ENCODE measurements at places on chromosomes 7 and 10.
A peak's percentile ranks its signal among the peaks of the same experiment; 100 is the strongest.

GRCh38 chr7:23107781-23108180, 2.2 kb downstream of the KLHL7 start:
- no peak for DNase-seq

GRCh38 chr10:132264306-132264950, 43.3 kb downstream of the STK32C start:
- no peak for DNase-seq

DNA sequence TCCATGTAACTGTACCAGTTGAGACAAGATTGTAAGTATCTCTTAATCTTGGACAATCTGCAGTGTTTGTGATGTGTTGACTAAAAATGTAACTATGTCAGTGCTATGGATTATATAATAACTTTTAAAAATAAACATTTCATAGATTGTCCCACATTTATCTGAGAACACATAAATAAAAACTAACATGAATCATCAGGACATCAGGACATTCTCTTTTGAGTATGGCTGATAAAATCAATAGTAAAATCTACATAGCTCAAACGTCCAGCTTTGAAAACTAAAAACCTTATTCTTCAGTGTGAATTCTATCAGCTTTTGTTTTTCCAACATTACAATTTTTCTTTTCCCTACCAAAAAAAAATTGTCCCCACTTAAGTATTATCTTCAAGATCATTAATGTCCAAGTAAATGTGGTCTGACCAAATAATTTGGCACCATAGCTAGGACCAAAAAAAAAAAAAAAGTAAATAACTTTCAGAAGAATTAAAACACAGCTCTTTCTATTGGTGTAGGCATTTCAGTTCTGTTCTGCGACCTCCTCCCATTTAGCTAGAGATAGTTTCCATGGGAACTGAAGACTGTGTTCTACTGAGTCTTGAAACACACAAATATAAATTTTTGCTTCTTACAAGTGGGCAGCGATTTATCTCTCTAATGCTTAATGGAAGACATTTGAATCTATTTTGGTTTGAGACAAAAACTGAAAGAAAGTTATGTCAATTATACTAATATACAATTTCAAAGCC, 123.0 kb upstream of the SGCE start:
- DNase-seq, result no peak

DNA sequence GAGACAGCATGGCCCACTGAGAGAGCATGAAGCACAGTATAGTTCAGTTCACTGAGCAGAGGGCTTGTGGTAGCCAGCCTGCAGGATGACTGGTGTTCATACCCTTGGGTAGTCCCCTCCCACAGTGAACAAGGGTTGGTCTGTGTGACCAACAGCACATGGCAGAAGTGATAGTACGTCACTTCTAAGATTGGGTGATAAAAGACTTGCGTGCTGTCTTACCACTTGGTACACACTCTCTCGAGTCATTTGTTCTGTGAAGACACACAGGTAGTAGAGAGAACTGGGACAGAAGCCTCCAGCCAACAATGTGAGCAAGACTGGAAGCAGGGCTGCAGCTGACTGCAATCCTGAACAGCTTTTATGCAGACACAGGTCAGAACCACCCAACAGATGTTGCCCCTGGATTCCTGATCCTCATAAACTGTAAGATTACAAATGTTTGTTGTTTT, 14.6 kb downstream of the EPC1 start:
- no peak for DNase-seq

- DNase-seq, result no peak
Observed at GRCh38 chr7:104950006-104950405, 64.0 kb upstream of the KMT2E start.

GRCh38 chr10:104274762-104275721, 6.1 kb downstream of the GSTO2 start:
- DNase-seq, result no peak

DNA sequence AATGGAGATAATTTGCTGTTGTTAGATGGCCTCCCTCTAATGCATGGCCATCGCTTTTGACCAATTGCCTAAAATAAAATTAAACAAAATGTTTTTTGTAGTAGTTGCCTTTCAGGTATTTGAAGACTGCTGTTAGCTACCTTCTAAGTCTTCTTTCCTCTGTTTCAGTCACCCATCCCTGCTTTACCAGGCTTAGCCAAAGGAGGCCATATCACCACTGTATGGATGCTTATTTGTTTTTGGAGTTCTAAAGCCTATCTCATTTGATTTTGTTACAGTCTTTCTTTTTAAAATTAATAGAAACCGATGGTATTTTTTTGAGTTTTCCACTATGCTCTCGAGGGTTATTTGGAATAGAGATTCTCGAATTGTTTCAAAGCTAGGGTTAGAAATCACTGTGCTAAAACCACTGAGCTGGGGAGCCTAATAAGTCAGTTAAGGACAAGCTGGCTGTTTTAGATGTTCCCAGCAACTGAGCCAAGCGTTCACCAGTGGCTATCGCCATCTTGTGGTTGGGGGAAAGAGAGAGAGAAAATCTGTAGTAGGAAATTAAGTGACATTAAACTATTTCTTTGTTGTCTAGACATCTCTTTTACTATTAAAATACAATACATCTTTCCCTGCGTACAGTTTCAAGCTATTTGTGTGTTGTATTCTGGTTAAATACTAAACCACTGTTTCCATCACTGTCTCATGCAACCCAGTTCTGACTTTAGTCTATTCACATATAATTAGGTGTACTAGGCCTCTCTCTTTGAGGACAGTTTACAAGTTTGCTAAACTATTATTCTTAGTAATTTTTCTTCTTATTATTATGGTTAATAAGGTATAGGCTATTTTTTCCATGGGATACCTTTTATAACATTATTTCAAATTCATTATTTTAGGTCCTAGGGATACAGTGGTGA, 52.2 kb downstream of the GPR158 start:
- DNase-seq, result no peak

DNA sequence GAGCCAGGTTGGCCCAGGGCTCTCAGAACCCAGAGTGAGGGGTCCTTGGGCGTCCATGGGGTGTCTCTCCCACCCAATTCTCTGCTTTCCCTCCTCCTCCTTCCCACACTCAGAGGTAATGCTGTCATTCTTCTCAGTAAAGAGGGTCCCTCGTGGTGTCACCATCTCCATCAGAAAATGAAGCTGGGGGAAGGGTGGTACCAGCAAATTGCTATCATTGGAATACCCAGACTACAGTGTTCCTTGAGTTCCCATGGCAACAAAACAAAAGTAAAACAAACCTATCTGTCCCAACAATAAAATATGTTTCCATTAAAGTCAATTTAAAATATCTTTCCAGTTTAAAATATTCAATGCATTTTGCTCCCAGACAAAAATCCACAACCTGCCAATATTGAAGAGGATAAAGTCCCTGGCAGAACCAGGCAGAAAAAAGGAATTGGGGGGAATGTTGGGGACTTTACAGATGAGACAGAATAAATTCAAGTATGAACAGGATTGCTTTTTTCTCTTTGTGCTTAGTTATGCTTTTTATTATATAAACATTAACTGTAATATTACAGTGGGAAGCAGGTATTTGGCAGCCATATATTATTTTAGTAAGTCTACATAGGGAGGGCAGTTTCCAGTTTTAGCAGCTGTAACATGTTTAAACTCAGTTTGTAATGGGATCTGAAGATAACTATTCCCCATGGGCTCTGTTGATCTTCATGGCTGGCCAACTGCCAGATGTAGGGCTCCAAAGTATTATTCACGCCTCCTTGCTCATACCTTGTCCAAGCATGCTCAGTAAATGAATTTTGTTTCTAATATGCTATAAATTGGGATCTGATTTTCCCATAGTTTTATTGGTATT, 182.1 kb downstream of the ARID5B start:
- peak; percentile 80 for DNase-seq

GRCh38 chr7:29806995-29807841, 910 bp downstream of the WIPF3 start:
- no peak for DNase-seq

DNA sequence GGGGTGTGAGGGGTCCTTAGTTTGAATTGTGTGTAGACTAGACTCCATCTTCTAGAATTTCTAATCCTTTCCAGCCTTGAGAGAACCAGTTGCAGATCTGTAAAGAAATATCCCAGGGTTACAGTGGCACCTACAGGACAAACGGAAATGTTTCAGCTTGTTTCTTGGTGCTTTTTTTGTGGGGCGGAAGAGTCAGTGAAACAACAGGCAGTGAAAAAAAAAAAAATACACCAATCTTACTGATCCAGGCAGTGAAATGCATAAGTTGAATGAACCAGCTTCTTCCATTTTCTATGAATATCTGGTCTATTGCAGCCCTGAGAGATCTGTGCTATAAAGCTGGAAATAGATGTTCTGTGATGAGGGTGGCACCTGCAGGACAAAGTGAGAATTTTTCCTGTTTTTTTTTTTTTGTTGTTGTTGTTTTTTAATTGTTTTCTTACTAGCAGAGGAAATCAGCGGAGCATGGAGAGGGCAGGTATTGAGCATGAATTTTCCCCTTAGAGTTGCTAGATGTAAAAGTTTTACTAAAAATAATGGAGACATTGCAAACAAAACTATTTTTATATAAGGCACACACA, 81.9 kb upstream of the DYNC1I1 start:
- peak; percentile 84 for DNase-seq

DNA sequence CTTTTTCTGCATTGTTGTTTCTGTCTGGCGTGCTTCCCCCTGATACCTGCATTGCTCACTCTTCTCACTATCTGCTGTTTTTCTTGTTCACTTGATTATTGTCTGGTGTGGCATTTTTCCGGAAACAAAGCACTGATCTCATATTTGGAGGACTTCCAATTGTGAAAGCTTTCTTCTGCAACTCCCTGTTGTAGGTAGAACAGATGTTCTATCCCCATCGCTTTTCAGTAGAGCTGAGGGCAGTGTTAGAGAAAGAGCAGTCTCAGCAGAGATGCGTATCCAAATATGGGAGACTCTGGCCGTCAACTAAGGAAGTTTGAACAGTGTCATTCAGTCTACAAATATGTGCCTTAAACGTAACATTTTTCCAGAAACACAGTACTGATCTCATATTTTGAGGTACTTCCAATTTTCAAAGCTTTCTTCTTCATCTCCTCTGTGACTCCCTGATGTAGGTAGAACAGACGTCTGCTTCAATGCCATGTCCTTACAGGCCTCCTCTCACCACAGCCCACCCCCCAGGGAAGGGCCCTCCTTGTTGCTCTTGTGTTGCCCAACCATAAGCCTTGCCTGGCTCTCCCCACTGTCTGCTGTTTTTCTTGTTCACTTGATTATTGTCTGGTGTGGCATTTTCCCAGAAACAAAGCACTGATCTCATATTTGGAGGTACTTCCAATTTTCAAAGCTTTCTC, 27.1 kb upstream of the GJD4 start:
- peak; percentile 5 for DNase-seq

DNA sequence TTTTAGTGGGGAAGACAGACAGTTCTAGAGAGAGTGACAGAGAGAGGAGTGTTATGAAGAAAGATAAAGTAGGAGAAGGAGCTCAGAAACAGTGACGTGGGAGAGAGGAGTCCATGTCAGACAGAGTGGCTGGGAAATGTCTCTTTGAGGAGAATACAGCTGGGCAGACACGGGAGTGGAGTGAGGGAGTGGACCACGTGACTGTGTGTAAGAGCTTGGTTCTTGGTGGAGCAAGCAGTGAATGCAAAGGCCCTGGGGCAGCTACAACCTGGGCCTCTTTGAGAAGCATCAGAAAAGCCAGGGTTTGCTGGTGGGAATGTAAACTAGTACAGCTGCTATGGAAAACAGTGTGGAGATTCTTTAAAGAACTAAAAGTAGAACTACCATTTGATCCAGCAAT, 11.9 kb upstream of the PLEKHS1 start:
- no peak for DNase-seq

GRCh38 chr10:29256586-29256985, 32.3 kb upstream of the LYZL1 start:
- DNase-seq, result no peak

GRCh38 chr7:107989618-107990373, 13.2 kb downstream of the LAMB1 start:
- DNase-seq, result no peak

- no peak for DNase-seq
Observed at GRCh38 chr7:149422914-149423301, 38.0 kb downstream of the ZNF777 start.

- no peak for DNase-seq
Observed at GRCh38 chr7:28102797-28103196, 77.8 kb downstream of the JAZF1 start.

- DNase-seq, result no peak
Observed at GRCh38 chr7:123075838-123076467, 80.5 kb upstream of the TAS2R16 start.

DNA sequence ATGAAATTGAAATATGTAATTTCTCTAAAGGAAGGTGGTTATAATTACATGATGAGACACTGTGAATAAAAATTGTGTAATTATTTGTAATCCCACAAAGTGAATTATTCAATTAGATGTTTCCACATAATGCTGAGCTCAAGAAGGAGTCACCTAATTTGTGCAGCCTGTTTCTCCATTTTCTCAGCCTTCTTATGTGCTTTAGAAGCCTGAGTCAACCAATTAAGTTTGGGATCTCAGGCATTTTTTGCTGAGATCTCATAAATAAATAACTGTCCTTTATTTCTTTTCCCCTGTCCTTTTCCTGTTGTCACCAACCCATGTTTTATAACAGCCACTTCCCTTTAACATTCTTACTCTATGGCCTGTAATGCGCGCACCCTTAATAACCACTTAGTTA, 506.5 kb upstream of the SEMA3D start:
- no peak for DNase-seq

DNA sequence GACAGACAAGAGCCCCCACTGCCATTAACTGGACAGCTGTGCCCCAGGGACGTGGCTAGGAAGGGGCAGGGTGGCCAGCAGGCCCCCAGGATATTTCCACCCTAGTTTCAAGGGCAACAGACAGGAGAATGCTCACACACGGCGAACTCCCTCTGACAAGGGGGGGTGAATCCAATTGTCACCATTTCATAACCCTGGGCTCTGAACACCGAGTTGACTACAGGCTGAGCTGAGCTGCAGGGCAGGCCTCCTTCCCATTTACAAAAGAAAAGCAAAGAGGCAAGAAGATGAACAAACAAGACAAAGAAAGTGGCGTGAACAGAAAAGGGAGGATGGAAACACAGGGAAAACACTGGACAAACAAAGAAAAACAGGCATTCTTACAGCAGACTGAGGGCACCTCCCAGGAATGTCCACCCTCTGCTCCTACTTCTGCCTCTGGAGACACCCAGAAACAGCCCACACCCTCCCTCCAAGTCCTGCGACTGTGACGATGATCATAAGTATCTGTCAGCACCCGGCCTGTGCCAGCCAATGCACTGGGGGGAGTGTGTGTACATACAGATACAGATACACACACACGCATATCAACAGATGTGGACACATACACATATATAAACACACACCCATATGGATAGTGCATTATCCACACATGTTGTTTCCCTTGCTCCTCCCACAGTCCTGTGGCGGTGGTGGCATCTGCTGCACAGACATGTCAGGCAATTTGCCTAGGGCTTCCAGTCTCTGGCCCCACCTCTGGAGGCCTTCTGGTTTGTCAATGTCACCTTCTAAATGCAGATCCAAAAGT, 66.2 kb downstream of the FAM53B start:
- peak; percentile 93 for DNase-seq

DNA sequence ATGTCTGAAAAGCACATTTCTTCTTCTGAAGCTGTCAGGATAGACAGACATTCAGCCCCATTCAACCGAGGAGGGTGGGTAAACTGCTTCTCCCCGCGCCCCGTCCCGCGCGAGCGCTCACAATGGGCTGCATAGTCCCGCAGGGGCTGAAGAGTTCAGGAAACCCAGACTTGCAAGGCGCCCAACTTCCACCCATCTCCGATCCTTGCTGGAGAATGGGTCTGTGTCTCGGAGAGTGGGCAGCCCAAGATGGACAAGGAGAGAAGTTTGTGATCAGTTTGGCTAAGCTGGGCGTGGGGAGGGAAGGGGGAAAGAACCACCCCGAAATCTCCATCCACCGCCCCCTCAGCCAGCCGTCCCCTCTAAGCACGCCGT, 686 bp downstream of the AASS start:
- peak; percentile 38 for DNase-seq
